Kasumi-1 (cell line): ENCODE measurements at places on chromosomes 7 and 10.

DNA sequence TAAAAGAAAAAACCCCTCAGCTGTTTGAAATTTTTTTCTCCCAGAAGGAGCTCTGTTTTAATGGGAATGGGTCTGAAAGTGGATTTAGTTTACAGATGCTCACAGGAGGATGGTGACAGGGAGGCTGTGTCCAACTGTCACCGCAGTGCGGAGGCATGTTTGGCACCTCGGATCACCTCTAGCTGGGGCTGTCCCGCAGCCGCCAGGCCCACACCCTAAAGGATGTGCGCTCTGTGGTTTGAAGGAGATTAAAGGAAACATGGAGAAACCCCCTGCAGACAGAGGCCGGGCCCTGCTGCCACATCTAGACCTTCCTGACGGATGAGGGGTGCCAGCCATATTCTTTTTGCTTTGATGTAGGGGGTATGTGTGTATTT lies 160.6 kb downstream of the DNAJB6 start:
- no peak for DNase-seq

GRCh38 chr10:61822781-61823230 lies 78.7 kb upstream of the ARID5B start:
- DNase-seq, result no peak

DNA sequence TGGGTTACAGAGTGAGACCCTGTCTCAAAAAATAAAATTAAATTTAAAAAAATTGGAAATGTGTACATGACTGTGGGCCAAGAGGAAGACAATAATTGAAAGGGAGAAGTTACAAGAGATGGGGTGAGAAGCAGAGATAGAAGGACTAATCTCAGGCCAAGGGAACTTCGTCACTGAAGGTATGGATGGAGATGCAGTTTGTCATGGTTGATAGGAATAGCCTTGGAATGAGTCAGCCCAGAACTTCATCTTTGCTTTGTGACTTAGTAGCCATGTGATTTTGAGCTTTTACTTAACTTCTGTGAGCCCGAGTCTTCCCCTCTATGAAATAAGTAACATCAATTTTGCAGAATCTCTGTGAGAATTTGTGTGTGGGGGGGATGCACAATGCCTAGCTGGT lies 6.5 kb upstream of the PODXL start:
- no peak for DNase-seq

DNA sequence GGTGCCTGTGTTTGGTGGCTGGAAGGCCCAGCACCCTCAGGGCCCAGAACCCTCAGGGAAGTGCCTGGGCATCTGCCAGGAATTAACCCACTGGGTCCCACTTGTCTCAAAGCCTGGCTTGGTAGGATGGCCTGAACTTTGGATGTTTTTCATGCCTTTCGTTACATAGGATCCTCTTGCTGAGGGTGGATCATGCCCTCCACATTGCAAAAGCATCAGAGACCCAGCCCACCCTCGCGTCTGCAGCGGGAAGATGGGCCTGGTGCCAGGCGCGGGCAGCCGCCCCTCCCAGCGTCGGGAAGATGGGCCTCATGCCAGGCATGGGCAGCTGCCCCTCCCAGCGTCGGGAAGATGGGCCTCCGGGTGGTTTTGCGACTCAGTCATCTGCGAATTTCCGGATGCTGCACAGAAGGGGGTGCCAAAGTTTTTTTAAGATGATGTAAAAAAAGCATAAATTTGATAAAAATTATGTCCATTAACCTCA lies 51.9 kb upstream of the PRKAR1B start:
- no peak for DNase-seq

GRCh38 chr7:137747359-137748031 lies 99.3 kb downstream of the DGKI start:
- DNase-seq, result no peak

- DNase-seq, result no peak
These were observed 104.5 kb downstream of the CCSER2 start for GRCh38 chr10:84432891-84433290.

DNA sequence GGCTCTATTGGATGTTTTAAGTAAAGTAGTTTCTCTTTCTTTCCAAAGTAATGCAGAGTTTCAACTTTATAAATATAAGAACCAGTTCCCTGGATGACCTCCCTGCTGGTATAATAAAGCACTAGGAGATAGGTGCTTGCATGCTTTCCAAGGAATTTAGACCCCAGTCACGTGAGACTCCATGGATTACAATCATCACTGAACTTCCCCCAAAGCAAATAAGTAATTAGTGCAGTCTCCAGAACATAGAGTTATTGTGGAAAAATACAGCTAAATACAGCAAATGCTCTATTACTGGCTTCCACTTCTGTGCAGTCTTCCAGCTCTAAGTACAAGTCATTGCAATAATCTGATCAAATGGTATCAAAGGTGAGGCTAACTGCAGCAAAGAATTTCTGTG lies 220.2 kb upstream of the STEAP1 start:
- no peak for DNase-seq

DNA sequence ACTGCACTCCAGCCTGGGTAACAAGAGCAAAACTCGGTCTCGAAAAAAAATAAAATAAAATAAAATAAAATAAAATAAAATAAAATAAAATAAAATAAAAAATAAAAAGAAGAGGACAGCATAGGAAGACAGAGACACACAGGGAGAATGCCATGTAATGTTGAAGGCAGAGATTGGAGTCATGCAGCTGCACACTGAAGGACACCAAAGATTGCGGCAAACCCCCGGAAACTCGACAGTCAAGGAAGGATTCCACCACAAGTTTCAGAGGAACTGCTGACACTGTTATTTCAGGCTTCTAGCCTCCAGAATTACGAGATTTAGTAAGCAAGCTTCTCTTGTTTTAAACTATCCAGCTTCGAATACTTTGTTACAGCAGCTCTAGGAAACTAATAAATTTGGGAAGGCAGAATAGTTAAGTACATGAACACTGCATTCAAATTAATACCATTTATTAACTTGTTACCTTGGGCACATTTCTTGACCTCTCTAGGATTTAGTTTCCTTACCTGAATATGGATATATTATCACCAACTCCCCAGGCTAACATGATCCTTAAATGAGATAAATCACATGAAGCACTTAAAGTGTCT lies 9.5 kb downstream of the CPED1 start:
- peak; percentile 87 for DNase-seq

GRCh38 chr7:15977663-15978062 lies 291.2 kb upstream of the MEOX2 start:
- DNase-seq, result peak; percentile 23

DNA sequence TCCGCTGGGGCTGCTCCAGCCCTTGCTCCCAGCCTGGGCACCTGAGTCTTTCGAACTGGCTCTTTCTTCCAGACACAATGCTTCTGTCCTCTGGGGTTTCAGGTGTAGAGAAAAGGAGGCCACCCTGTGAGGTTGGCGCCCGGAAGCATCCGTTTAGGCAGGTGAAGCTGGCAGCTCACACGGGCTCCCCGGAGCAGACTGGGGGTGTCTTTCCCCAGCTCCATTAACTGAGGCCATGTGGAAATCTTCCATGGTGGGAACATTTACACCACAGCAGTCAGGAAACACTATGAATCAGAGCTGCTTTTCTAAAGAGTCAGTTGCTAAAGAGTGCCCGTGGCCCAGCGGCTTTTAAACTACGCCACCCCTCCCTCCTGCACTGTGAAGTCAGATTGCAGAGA lies 29.2 kb downstream of the PRKAG2 start:
- DNase-seq, result no peak
